ENCODE measurements at places on chromosomes 16 and 17.

DNA sequence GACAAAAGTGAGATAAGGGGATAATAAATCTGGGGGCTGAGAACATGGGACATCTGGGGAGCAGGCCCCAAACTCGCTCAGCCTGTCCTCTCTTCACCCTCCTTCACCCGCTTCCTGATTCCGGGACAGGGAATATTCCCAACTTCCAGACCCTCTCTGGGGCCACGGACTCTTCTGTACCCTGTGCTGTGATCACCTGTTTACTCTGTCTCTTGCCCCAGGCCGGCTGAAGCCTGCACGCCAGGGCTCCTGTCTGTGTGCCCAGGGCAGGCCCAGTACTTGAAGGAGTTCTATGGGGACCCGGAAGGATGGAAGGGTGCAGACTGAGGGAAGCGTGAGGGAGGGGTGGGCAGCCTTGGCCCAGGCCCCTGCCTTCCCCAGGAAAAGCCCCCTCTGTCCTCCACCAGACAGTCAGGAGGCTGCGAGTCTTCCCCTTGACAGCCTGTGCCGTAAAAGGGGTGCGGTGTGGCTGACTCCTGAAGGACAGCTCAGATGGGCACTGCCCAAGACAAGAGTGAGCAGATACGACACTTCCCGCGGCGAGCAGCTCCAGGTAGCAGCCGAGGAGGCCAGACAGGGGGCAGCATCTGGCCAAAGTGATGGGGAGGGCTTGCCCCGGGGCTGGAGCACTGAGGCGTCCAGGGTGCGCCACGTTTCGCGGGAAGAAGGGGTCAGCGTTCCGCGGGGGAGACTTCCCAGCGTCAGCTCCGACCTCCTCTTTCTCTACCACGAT lies 1.0 kb upstream of the CCNF start:
- DNase-seq, result peak; percentile 28

- DNase-seq, result no peak
Observed at GRCh38 chr16:4954714-4955113, 3.4 kb upstream of the SEC14L5 start.

- DNase-seq, result no peak
Observed at GRCh38 chr16:20214401-20214800, 112.9 kb downstream of the GP2 start.

GRCh38 chr17:73352261-73352660 lies 40.5 kb upstream of the CDC42EP4 start:
- no peak for DNase-seq

DNA sequence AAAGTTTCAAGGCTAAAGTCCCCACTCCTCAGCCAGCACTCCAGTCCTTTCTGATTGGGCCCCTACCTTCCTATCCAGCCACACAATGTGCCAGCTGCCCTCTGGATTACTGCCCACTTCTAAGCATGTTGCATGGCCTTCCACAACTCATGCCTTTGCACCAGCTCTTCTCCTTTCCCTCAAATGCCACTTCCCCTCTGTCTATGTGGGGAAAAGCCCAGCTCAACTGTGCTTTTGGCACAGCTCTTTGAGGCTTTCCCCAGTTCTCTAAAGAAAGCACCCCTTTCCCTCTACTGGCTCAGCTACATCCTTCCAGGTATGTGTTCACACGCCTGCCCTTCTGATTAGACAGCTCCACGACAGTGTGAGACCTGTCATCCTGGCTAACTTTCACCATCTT lies 18.5 kb downstream of the GTF3C1 start:
- DNase-seq, result no peak

DNA sequence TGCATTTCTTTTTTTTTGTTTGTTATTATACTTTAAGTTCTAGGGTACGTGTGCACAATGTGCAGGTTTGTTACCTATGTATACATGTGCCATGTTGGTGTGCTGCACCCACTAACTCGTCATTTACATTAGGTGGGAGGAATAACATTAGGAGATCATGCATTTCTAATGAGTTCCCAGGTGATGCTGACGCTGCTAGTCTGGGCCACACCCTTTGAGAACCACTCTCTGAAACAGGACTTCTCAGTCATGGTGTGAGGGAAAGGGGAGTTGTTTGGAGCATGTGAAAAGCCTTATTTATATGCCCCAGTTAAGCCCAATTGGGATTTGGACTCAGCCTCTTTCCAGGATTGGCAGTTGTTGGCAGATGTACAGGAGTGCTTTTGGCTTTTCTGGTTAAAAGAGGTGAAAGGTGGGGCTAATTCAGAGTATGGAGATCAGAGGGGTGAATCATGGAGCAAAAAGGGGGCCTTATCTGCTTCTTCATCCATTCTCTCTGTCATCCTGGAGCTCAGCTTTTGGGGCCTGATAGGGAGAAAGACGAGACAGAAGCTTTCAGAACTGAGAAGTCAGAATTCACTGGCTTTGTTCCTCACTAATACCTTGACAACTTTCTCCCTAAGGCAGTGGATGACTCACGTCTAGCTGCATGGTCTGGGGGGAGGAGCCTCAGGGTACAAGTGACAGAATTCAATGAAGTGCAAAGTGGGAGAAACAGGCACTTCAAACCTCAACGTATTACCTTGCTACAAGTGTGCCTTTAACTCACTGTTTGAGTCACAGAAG lies 180.0 kb upstream of the CACNG3 start:
- no peak for DNase-seq

- DNase-seq, result peak; percentile 85
Observed at GRCh38 chr17:48307814-48308411, 122.1 kb downstream of the SKAP1 start.

All from NCI-H526 (cell line).